ENCODE measurements at places on chromosomes 2 and 18.

DNA sequence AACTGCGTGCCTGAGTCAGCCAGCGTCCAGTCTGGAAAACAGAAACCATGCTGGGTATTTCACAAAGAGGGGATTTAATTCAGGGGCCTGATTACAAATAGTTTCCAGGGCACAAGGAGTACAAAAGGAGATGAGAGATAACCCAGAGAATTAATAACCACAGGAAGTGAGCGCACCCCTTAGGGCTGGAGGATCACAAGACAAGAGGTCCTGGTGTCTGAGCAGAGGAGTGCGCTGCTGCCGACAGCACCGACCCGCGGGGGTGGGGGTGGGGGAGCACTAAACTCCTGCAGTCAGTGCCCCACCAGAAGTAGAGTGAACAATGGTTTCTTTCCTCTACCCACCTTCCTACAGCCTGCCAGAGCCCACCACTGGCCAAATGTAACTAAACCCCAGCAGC is 20.8 kb upstream of the MAL start:
- DNase-seq = no peak

DNA sequence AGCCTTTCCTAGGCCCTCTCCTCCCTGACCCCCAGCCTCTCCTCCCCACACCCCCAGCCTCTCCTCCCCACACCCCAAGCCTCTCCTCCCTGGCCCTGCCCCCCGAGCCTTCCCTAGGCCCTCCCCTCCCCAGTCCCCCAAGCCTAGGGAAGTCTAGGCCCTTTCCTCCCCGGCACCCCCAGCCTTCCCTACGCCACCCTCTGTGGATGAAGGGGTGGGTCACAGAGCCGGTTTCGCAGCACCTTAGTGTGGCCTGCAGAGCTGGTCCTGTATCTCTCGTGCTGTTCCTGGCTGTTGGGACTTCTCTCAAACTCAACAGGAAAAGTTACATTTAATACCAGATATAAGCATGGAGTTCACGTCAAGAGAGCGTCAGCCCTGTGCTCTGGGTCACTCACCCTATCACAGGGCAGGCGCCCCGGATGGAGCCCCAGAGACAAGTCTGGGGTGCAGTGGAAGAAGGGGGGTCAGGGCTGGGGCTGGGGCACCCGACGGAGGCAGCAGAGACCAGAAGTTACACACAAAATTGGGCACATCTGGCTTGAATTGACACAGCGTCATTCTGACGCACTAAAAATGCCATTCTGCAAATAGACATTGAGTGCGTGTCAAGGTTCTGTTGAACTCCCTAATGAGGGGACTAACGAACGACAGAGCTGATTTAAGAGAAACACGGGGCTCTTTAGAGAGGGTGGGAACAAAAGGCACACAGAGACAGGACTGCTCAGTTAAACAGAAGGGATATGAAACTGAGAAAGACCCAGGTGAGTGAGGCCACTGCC is 24.0 kb downstream of the KCNIP3 start:
- no peak for DNase-seq

DNA sequence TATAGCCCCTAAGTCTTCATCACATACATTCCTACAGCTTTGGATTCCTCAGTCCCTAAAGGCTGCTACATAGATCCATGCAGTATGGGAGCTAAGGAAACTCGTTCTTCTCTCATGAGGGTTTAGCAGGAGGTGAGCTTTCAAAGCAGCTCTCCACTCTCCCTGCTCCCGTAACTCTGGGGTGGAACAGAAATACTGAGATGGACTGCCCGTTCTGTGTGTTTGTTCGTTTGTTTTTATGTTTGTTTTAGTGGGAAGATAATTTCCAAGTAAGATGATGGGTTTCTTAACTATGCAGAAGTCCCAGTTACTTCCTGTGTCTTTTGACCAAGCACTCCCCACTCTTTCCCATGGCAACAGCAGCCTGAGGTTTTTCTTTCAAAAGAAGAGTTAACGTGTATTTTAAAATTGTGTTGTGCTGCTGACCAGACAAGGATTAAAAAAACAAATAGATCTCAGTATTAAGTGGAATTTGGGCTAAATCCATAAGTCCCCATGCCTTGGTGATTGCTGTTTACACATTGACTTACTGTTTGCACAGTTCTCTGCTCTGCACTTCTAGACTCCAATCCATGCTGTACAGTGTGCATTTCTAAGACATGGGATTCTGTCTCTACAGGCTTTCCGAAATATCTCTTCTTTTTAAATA is 156.4 kb upstream of the SH3BP4 start:
- peak; percentile 13 for DNase-seq

GRCh38 chr2:97750017-97750416 is 36.6 kb downstream of the ZAP70 start:
- DNase-seq = no peak

GRCh38 chr18:24021505-24021904 is 7.0 kb downstream of the TTC39C start:
- no peak for DNase-seq

GRCh38 chr2:96870626-96871255 is 861 bp upstream of the SEMA4C start:
- DNase-seq = no peak

Data from A549 (cell line).